ENCODE measurements at places on chromosomes 5 and 9.

- no peak for DNase-seq
Measured at GRCh38 chr5:10857338-10857733, 96.3 kb upstream of the DAP start.

- DNase-seq, result no peak
Measured at GRCh38 chr9:111427186-111427585, 57.0 kb downstream of the ECPAS start.

DNA sequence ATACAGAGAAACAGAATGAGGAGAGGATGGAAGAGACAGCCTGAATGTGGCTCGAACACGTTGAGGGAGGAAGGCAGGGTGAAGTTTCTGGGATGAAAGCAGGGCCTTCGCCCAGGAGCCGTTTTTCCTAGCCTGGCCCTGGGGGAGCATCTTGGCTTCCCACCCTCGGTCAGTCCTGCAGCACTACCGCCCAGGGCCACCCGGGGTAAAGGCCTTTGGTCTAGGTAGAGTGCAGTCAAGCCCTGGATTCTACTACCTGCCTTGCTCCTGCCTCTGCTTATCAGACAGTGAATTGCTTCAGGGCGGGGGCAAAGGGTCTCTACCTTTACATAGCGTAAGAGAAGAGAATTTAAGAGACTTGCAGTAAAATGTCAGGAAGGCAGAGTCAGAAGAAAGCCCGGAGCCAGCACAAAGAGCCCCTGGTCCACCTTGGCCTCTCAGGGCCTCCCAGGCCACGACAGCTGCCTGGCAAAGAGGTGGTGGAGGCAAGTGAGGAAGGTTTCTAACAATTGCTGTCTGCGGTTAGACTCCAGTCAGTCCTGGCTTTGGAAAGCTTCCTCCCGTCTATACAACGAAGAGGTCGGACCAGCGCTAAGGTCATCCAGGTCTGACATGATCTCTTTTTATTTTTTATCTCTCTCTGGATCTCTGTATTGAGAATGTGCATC is 17.9 kb downstream of the COL15A1 start:
- no peak for DNase-seq

- no peak for DNase-seq
Measured at GRCh38 chr9:124339603-124340146, 75.6 kb downstream of the PSMB7 start.

- no peak for DNase-seq
Measured at GRCh38 chr9:6986141-6986815, 228.5 kb downstream of the KDM4C start.

GRCh38 chr5:140398379-140398811 is 3.2 kb upstream of the ANKHD1 start:
- DNase-seq, result no peak

GRCh38 chr5:124111886-124112285 is 599.9 kb downstream of the CSNK1G3 start:
- DNase-seq, result no peak

- no peak for DNase-seq
Measured at GRCh38 chr5:62488531-62488930, 76.0 kb downstream of the IPO11 start.

GRCh38 chr5:120841830-120842229 is 377.7 kb downstream of the PRR16 start:
- DNase-seq, result no peak

- no peak for DNase-seq
Measured at GRCh38 chr5:88727705-88728313, 155.2 kb downstream of the MEF2C start.

DNA sequence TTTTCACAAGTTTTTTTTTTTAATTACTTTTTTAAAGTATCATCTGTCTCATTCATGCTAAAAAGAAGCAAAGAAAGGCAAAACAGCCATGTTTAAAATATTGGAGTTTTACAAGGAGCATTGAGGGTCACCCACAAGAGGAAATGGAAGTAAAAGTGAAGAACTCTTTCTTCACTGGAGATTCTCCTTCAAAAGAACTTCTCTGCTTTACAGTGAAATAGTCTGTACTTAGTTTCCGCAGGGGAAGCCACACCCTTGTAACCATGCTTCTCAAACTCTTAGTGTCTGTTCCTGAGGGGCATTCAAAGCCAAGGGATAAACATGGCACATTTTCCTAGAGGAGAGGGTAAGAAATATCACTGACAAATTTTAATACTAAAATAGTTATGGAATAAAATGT is 8.6 kb downstream of the C9orf72 start:
- DNase-seq, result peak; percentile 16

- no peak for DNase-seq
Measured at GRCh38 chr5:169251333-169252084, 49.4 kb downstream of the SLIT3 start.

DNA sequence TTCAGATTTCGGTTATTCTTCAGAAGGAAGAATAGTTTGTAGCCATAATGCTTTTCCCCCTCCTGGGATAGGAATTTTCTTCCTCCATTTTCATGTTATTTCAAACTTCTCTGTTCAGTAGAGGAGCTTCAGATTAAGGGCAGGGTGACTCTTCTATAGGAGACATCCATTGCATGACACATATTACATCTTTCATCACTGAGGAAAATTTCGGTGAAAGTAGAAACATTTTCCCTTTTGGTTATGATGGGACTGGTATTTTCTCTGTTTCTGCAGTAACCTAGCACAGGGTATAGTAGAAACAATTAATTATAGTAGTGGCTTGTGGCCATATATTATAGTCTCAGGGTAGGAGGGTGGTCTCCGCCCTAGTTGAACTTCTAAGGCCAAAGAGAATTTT is 1.1 kb downstream of the IPO11 start:
- no peak for DNase-seq

GRCh38 chr5:102453716-102454115 is 45.1 kb downstream of the SLCO6A1 start:
- no peak for DNase-seq

- no peak for DNase-seq
Measured at GRCh38 chr9:109052416-109052815, 39.1 kb upstream of the CTNNAL1 start.

GRCh38 chr9:134598884-134599245 is 42.7 kb upstream of the COL5A1 start:
- DNase-seq, result no peak

DNA sequence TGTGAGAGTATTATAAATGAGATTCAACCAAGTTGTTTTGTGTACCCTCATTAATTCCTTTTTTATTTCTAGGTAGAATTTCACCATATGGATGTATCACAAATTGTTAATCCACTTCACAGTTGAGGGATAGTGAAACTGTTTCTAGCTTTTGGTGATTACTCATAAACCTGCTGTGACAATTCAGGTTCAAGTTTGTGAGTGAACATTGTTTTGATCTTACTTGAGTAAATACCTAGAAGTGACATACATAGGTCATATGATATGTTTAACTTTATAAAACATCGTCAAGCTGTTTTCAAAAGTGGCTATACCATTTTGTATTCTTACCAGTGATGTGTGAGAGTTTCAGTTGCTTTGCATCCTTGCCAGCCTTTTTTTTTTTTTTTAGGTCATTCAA is 112.9 kb downstream of the CAMK4 start:
- DNase-seq, result peak; percentile 51

- DNase-seq, result peak; percentile 5
Measured at GRCh38 chr5:14292766-14293658, 149.9 kb downstream of the TRIO start.

DNA sequence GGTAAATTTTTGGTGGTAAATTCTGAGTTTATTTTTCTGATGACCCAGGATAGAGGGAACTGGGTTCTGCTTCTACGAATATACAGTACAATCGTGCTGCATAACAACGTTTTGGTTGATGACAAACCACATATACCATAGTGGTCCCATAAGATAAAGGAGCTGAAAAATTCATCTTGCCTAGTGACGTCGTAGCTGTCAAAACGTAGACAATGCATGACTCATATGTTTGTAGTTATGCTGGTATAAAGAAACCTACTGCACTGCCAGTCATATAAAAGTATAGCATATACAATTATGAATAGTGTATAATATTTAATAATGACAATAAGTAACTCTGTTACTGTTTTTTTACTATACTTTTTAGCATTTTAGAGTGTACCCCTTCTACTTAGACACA is 244.0 kb downstream of the GAS1 start:
- no peak for DNase-seq

DNA sequence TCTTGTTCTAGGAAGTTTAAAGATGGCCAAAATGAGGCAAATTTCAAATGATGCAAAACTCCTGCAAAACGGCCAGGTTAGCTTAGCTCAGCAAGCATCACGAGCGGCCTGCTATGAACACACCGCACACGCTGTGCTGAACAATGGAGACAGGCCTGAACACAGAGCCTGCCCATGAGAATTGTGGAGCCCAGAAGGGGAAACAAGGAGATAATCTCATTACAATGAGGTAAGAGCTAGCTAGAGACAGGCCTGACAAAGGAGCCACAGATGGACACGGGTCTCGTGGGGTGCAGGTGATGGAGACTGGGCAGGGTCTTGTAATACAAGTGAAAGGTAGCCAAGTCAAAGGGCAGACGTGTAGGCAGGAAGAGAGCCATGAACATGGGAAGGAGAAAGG is 50.2 kb downstream of the PSMB7 start:
- no peak for DNase-seq

DNA sequence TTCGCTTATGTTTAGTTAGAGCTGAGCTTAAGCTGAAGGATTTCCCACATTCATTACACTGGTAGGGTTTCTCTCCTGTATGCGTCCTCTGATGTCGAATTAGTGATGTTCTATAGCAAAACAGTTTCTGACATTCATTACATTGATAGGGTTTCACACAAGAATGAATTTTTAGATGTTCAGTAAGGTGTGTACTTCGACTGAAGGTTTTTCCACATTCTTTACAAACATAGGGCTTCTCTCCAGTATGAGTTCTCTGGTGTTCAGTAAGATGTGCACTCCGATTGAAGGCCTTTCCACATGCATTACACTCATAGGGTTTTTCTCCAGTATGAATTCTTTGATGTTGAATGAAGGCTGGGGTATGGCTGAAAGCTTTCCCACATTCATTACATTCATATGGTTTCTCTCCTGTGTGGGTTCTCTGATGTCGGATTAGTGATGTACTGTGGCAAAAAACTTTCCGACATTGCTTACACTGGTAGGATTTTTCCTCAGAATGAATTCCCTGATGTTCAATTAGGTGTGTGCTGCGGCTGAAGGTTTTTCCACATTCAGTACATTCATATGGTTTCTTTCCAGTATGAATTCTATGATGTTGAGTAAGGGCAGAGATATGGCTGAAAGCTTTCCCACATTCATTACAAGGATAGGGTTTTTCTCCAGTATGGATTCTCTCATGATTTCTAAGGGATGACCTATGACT is 14.6 kb downstream of the ZNF883 start:
- no peak for DNase-seq

DNA sequence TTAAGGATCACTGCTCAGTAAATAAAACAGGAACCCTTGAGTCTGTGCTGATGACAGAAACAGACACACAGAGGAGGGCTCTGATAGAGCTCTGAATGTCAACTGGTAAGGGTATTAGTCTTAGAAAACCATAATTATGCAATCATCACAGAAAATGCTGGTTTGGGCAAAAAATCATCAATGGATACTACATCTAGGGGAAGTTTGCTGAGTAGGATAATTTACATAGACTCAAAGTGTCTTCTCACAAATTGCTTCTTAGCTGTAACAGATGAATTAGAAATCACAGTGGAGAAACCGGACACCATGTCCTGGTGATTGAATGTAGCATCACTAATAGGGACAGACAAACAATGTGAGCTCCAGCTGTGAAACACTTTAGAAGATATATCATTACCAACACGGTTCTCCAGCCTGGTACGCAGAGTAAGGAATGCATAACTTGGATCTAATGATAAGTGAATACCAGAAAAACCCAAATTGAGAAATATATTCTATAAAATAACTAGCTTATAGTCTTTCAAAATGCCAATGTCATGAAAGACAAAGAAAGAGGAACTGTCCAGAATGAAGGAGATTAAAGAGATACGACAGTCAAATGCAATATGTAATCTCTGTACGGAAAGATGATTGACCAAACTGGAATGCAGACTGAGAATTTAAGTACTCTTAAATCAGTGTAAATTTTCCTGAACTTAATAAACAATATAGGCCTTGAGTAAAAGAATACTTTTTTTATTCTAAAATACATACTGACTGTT is 17.3 kb downstream of the CHD1 start:
- no peak for DNase-seq

GRCh38 chr5:139839232-139839815 is 43.7 kb downstream of the PSD2 start:
- no peak for DNase-seq

- DNase-seq, result no peak
Measured at GRCh38 chr5:96627792-96628398, 34.3 kb upstream of the CAST start.

DNA sequence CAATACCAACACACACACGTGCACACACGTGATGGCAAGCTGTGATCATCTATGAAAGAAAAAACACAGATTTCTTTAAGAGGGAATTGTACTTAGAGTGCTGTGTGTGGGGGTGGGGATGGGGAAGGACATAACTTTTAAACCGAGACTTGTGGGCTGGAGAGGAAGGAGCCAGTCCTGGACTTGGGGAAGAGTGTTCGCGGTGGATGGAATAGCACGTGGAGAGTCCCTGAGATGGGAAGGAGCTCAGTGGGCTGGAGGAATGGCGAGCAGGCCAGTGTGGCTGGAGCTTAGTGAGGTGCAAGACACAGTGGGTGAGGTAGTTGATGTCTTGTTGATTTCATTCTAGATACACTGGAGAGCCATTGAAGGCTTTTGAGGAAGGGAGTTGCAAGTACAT is 78.5 kb downstream of the RGS3 start:
- no peak for DNase-seq

- no peak for DNase-seq
Measured at GRCh38 chr9:94767331-94768072, 41.0 kb downstream of the AOPEP start.

DNA sequence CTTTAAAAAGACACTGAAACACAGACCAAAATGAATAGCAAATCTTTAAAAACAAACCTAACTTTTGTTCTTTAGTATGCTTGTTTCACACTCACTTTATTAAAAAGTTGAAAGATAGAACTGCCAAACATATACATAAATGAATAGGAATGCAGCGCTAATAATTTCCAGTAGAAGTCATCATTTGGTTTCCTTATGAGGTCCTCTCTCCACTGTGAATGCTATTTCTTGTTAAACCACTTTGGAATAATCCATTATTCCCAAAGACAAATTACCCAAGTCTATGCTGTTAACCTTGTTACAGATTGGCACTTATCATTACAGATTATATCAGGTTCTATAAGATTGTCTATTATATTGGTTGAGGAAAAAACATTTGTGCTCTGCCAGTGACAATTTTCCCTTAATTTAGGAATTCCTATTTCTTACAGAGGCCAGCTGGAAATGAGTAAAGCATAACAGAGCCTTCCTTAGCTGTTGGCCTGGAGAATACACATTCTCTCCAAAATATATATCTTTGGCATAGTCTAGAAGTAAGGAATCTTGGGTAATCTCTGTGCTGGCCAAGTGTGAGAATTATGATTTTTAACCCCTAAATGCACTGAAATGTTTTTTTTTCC is 29.3 kb upstream of the MINAR2 start:
- no peak for DNase-seq

- DNase-seq, result no peak
Measured at GRCh38 chr5:103389846-103390245, 131.3 kb downstream of the MACIR start.
